Natural killer cell (primary cell): ENCODE measurements at places on chromosomes 4 and X. TPM values are rescaled to one million over a fixed set of nuclear protein-coding genes. Genes with fewer than 3 reads are reported as not detected.

- DNase-seq: no peak
These were observed 170.9 kb upstream of the GRIA3 start for GRCh38 chrX:123013141-123013540.

DNA sequence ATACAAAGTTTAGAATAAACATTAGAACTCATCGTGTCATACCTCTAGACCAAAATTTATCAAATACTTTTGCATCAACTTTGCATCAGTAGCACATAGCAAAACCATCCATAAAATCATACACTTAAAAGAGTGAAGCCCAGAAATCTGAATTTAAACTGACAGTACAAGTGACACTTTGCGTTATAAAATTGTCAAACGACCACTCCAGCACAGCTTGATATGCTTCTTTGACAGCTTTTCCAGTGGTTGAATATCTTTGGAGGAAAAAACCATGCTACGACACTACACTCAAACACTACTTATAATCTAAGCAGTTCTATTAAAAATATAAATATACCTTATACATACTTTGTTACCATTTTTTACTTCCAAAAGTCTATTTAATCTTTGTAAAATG lies 1644.4 kb downstream of the STIM2 start:
- no peak for DNase-seq

- no peak for DNase-seq
These were observed 98.7 kb downstream of the CFAP299 start for GRCh38 chr4:80434238-80434637.

DNA sequence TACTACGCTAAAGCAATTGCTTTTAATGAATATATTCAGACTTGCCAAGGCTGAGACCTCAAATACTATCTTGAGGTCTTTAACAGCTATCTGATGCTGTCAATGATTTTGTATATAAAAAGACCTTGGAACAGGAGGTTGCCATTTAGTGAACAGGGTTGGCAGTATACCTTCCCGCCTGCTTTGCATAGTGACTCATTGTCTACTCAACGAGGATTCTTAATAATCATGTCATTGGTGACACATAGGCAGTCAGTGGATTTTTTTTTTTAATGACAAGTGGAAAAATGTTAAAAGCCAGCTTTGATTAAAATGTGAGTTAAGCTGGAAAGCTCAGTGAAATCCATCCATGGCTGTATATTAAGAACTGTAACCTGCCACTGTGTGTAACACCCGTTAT lies 164.0 kb downstream of the ASMT start:
- DNase-seq: no peak

DNA sequence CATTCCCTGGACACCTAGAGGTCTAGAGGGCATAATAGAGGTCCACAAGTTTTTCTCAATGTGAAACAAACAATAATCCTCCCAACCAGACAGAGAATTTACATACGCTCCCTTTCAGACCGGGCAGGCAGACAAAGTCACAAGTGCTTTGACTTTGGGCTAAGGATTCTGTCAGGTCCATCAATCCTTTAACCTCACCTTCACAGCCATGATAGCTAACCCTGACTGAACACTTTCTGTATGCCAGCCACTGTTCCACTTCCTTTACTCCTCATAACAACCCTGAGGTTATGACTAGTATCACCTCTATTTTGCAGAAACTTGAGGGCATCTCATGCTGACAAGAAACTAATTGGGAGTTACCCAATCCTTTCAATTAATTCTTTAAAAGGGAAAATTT lies 118.8 kb upstream of the AFF2 start:
- peak; percentile 25 for DNase-seq

DNA sequence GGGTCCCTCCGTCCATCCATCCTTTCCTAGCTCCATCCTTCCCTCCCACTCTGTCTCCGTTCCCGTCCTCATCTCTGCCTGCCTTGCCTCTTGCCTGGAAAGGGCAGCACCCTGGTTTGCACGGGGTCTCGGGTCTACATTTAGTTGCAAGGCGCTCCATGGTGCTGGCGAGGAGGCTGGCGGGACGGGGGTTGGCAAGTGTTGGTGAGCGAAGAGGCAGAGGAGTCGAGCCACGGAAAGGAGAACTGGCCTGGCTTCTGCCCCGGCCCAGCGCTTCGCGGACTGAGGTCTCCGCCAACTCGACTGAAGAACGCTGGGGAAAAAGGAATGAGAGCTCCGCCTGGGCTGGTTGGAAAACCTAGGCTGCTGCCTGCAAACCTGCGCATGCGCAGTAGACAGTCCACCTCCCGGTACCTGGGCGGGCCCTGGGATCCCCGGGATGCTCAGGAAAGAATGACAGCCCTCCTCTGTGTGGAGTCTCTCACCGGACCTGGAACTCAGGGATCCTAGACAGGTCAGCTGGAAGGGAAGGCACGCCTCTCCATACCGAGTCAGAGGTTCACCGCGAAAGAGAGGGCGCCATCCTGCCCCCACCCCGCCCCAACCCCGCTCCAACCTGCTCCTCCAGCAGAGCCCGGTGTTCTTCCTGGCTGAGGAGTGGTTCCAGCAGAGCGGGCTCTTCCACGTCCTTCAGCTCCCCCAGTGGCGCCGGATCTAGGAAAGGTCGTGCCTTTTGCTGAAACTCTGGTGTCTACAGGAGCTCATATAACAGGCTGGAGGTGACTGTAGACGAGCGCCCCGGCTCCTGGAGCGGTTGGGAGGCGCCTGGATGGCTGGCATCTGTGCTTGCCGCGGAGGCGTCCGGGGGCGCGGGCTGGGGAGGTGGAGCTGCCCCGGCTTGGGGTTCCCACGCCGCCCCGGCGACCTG lies 6.0 kb downstream of the FRG2 start:
- no peak for DNase-seq

DNA sequence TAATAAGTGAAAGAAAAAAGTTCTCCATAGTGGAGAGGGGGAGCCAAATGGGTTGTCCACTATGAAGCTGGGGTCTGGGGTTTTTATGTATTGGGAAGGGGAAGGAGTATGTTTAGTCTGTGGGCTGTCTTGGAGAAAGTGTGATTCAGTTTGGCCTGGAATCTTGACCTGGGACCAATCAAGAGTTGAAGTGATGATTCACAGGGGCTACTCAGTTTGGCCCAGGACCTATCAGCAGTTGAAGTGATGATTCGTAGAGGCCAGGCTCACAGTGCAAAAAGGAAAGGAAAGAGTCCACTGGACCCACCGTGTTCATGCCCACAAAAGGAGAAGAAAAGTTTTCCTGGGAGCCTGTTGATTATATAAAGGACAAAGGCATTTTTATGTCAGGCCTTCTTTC lies 47.3 kb upstream of the RAB9B start:
- DNase-seq: no peak

GRCh38 chrX:37906357-37906756 lies 59.0 kb upstream of the DYNLT3 start:
- no peak for DNase-seq

GRCh38 chr4:13176741-13177142 lies 307.4 kb downstream of the RAB28 start:
- no peak for DNase-seq

- DNase-seq: no peak
These were observed 7.1 kb downstream of the MAOA start for GRCh38 chrX:43663173-43663572.

DNA sequence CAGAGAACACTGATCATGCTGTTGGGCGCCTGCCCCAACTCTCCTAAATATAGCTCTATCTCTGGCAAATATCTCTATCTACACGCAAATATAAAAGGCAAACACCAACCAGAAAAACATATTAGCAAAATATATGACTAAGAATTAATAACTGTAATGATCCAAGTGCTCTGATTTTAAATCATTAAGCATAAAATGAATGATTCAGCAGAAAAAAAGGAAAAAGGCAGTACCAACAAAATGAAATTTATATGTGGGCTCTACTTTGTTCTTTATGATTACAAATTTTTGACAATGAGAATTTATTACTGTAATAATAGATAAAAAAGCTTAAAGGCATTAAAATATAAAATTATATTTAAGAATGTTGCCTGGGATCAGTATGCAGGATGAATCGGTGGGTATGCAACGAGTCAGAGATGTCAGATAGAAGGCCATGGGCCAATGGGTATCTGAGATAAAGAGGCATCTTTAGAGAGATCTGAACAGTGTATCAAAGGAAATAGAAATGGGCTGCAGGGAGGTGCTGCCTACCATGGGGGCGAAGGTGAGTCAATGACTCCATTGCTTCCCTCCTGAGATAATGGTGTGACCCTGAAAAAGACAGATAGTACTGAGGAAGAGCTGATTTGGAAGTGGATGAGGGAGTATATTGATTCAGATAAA lies 234.8 kb downstream of the SCFD2 start:
- no peak for DNase-seq

DNA sequence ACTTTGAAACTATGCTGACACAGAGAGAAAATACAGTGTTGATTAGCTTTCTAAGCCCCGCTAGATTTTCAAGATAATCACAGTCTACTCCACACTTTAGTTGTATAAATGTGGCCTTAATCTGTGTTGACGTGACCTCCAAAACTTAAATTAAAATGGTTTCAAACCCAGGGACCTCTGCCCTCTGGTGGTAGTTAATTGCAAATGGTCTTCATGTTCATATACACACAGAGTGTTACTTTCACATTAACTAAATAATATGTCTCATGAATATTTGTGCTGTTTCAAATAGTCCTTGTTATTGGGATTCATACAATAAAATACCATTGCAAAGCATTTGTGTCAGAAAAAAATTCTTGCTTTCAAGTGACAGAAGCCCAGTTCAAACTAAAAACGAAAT lies 64.3 kb downstream of the TASL start:
- DNase-seq: no peak

TBC1D9 gene
- total RNA-seq: 3.3 TPM

PLXNB3 gene
- total RNA-seq: 1.2 TPM

ZNF630 gene
- 3.1 TPM for total RNA-seq

ATP2B3 gene
- not detected for total RNA-seq

MAGEB17 gene
- not detected for total RNA-seq

WNK3 gene
- 0.13 TPM for total RNA-seq

PAGE5 gene
- total RNA-seq: not detected

IL1RAPL1 gene
- total RNA-seq: not detected

MTNR1A gene
- not detected for total RNA-seq

VSIG4 gene
- total RNA-seq: 1.3 TPM

CXorf58 gene
- not detected for total RNA-seq

CT55 gene
- not detected for total RNA-seq

GATA1 gene
- 0.41 TPM for total RNA-seq

PDE5A gene
- 2.1 TPM for total RNA-seq
